ENCODE measurements at places on chromosomes 1 and 21.

GRCh38 chr1:245754463-245754961 lies 599.7 kb downstream of the KIF26B start:
- DNase-seq = no peak

DNA sequence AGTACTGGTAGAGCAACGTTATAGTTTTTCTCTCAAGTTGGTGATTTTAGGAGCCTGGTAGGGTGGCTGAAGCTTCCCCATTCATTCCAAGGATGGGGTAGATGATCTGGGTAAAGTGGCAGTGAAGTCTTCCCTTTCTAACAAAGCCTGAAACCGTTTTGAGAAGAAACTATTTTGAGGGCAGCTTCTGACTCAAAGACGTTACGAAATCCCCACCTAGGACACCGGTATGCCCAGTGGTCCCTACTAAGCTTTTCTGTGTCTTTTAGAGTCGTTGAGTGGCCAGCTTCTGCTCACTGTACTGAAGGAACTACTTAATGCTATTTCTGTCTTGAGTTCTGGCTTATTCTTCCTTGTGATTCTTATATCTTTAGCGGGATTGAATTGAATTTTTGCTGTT lies 1.4 kb downstream of the WDTC1 start:
- no peak for DNase-seq

DNA sequence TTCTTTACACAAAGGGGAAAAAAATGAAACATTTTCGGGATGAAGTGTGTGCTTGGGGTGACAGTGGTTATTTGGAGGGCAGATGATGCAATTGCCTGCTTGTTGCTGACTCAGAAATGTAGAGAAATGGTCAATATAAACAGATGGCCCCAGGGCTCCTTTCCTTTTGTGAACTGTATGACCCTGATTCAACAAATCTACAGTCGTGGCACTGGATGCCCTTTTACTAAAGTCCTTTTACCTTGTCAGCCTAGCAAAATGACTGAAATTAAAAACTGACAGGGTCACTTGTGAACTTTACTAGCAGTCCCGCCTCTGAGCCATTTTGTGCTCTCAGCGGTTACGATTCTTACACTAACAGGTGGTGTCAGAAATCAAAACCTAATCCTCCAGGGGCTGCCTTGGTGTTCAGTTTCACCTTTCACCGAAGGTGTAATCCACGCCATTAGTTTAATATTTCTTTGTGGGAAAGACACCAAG lies 49.8 kb downstream of the GREM2 start:
- no peak for DNase-seq

GRCh38 chr1:111563619-111564018 lies 56.0 kb upstream of the RAP1A start:
- DNase-seq = no peak

- peak; percentile 21 for DNase-seq
These were observed 594.7 kb upstream of the CAMK1G start for GRCh38 chr1:208988811-208989222.

- DNase-seq = no peak
These were observed 113.5 kb downstream of the NTNG1 start for GRCh38 chr1:107254306-107254705.

GRCh38 chr21:18252256-18252655 lies 7.6 kb downstream of the CHODL start:
- no peak for DNase-seq

GRCh38 chr1:157771661-157772425 lies 5.1 kb downstream of the FCRL2 start:
- DNase-seq = no peak

DNA sequence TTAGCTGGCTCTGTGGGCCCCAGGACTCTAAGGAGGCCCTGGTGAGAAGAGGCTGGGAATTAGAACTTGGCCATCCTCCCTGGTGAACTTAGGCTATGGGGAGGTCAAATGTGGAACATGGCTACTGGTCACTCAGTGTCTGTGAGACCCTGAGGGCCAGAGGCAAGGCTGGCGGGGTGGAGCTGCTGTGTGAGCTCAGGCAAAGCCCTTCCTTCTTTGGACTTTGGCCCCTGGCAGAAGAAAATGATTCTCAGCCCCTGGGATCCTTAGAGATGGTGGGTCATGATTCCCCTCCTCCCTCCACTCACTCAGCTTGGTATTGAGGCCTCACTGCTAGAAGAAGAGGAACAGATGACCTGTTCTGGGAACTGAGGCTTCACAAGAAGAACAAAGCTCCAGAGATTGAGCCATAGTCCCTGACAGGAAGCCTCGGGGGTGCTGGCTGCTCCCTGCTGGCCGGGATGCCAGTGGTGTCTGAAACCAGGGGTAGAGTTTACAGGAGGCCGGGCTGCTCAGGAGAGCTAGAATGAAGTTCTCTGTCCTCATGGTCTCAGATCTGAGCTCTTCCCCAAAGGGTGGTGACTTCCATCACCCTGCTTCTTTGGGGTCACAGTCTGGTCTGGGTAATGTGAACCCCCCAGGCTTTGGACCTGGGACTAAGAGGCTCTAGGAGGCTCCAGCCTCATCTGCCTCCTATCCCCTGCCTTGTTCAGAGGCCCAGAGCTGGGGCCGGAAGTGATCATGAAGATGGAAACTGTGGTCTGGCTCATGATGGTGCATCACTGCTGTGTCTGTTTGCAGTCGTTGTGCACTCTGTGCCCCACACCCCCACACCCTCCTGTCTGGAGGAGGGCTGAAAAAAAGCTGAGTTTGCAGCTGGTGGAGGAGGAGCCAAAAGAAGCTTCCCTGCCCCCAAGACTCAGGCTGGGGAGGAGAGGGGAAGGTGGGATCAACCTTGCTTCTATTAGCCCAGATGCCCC lies 905 bp downstream of the BTBD19 start:
- no peak for DNase-seq

DNA sequence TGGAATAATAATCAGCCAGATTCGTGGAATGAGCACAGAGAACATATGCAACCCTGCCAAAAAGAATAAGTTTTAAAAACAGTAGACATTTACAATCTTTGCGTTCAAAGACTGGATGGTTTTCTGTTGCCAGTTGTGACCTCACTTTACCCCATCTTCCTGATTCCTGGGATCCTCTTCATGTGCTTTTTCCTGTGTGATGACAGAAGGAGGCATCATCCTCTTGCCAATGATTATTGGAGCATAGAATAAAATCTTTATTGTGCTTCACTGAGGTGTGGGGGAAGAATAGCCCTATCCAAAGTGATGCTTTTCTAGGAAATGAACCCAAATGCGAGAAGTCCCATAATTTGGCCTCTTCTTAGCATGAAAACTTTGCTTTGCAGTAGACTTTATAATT lies 15.0 kb upstream of the BARHL2 start:
- DNase-seq = peak; percentile 42

DNA sequence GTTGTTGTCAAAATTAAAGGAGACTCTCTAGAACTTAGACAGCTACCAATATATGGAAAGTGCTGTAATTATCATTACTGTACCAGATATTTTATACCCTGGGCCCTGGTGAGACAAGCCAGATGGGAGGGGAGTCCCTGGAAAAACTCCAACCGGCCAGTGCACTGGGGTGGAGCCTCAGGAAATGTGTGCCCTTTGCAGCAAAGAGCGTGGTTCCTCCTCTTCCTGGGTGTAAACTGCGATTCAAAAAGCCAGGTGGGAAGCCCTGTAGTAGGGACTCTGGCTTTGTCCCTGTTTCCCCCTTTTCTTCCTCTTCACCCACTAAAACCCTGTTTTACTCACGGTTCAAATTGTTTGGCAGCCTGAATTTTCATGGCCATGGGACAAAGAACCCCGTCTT lies 812.3 kb downstream of the PLA2G4A start:
- no peak for DNase-seq

DNA sequence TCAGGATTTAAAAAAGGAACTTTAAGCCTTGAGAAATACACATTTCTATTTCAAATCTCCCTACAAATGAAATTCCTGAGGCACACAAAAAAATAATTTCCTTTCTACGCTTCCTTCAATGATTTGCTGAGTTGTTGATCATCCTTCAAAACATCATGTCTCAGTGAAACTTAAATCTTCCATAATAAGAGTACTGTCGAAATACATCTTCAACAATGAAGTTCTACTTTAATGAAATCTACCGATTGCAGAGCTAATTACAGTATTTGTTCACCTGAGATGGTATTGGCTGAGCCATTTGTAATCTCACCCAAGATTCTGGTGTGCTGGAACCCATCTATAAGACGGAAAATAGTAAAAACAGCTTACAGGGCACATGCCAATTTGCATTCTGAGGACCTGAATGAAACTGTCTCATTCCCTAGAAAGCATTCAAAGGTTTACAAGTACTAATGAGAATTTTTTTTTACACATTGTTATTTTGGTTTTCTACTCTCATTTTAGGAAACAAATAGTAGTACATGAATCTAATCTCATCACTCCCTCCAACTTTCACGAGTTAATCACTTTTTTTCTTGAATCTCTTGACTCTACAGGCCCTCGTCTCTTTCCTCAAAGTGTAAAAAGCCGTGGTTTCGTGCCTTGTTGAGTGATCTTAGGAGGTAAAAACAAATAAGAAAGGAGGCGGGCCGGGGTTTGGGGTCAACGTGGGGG lies 1.1 kb downstream of the CHML start:
- DNase-seq = no peak

DNA sequence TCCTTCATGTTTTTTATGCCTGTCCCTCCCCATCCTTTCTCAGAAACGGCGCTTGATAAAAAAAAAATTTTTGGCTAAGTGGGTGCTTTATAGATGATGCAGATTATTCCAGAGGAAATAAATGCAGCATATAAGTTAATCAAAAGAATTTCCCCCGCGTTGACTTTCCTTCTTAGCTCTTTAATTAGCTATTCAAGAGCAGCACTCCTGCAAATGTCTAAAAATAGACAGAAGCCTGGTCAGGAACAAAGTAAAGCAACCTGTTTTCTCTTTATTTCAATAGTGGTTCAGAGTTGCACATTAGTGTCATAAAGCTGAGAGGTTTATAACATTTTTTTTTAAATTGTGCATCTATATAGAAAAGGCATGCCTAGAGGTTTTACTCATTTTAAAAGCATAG lies 439.5 kb upstream of the LRRC7 start:
- no peak for DNase-seq

GRCh38 chr21:44761747-44762208 lies 39.8 kb downstream of the UBE2G2 start:
- DNase-seq = no peak

- DNase-seq = no peak
These were observed 49.5 kb downstream of the NRDC start for GRCh38 chr1:51829058-51829457.

- DNase-seq = peak; percentile 30
These were observed 894 bp downstream of the EPB41 start for GRCh38 chr1:28915031-28915895.

GRCh38 chr1:99239690-99240089 lies 24.6 kb upstream of the PLPPR4 start:
- DNase-seq = no peak

- DNase-seq = no peak
These were observed 5.9 kb upstream of the STUM start for GRCh38 chr1:226542623-226543103.

- DNase-seq = no peak
These were observed 7.1 kb upstream of the ACTA1 start for GRCh38 chr1:229440851-229441537.

DNA sequence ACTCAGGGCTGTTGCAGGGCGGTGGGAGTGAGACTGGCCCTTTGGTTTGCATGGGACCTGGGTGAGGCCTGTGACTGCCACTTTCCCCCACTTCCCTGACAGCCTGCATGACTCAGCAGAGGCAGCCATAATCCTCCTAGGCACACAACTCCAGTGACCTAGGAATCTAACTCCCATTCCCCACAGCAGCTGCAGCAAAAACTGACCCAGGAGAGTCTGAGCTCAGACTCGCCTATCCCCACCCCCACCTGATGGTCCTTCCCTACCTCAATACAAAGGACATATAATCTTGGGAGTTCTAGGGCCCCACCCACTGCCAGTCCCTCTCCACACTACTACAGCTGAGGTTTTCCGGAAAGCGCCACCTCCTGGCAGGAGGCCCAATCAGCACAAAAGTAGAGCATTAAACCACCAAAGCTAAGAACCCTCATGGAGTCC lies 26.7 kb downstream of the NDC1 start:
- DNase-seq = no peak

DNA sequence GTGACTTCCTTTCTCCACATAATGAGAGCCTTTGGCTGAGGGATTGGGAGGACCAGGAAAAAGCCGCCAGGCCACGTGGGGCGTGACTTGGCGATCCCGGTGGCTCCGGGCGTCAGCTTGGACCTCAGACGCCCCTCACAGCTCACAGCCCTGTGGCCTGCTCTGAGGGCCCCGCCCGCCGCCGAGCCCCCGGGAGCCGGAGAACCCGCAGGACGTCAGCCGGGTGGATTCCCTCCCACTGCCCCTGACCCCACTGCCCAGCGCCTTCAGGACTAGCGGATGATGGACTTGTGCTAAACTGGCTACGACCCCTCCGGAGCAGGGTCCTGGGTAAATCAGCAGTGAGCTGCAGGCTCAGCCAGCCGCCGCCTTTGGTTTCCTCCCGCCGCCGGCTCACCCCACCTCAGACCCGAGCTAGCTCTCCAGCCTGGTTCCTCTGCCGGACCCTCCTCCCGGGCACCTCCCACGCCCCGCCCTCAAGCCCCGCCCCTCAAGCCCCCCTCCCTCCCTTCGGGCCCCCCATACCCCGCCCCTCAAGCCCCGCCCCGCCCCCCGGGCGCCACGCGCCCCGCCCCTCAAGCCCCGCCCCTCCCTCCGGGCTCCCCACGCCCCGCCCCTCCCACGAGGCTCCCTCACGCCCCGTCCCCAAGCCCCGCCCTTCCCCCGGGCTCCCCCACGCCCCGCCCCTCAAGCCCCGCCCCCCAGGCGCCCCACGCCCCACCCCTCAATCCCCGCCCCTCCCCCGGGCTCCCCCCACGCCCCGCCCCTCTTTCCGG lies 10.0 kb upstream of the FAAP20 start:
- DNase-seq = no peak

GRCh38 chr1:55073187-55073916 lies 34.0 kb downstream of the PCSK9 start:
- no peak for DNase-seq

- no peak for DNase-seq
These were observed 8.4 kb upstream of the C1orf185 start for GRCh38 chr1:51093581-51093980.

GRCh38 chr21:43354026-43354420 lies 72.9 kb downstream of the SIK1 start:
- DNase-seq = no peak

DNA sequence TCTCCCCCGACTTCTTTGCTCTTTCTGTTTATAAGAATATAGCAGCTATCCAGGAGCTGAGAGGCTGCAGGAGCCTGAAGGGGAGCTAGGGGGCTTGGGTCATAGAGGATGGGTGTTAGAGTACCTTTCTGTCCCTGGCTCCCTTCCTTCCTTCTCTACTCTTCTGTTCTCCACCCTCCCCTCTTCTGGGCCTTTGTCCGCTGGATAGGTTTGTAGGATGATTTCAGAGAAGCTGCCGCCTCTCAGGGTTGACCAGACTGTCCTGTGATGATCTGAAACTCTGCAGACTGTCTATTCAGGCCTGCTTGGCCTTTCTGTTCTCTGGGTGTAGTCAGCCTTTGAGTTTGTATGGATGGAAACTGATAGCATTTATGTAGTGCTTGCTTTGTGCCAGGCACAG lies 26.3 kb downstream of the PPFIA4 start:
- DNase-seq = no peak

DNA sequence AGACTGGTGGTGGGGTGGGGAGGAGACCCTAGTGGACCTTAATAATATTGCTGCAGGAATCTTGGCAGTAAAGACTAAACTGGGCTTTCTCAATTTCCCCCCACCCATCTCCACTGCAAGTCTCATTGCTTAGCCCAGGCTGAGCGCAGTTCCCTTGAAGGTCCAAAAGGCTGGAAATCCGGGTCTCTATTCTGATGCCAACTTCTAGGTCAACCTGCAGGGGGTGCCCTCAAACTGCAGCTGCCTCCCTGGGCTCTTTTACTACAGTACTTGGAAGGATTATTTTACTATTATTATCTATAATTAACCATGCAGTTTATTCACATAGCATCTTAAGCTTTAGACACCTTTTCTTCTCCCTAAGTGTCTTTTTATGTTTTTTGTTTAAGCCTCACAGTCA lies 85.4 kb upstream of the WARS2 start:
- DNase-seq = no peak

All from NCI-H1694 treated with DMSO at 0.1 percent for 48 hours (cell line).